ENCODE measurements at places on chromosomes 11 and 22. TPM values are rescaled to one million over a fixed set of nuclear protein-coding genes. Genes with fewer than 3 reads are reported as not detected.

INS gene
- not detected for total RNA-seq

PRR33 gene
- not detected for total RNA-seq

TRPC6 gene
- total RNA-seq = 48.4 TPM

KRTAP5-10 gene
- total RNA-seq = not detected

GRCh38 chr11:2885017-2885677 lies 428 bp downstream of the CDKN1C start:
- ATAC-seq = peak; percentile 36

DNA sequence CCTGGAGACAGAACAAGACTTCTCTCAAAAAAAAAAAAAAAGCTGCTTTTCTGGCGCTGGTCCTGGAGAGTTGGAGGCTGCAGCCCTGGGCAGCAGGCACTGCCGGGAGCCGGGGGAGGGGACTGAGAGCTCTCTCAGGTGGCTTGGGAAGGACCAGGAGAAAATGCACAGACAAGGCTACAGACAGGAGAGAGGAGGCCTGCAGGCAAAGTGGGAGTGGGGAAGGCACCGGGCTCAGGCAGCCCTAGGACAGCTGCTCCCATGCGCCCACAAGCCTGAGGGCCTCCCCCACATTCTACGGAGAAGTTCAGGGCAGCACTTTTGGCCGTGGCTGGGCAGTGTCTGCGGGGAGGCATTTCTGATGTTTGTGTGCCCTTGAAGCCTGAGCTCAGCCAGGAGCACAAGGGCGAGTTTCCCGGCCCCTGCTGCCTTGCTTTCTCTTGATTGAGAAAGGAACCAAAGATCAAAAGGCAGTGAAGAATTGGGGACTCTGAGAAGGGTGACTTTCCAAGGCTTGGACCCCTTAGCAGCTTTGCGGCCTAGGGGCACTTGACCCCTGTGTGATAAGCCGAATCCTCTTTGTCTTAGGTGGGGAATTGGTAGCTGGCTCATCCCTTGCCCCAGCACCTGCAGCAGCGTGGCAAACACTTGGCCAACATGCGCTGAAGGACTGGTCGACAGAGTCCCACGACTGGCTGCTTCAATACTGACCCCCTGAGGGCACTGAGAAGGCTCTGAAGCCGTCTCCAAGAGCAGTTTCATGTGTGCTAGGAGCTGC lies 35.3 kb downstream of the PPM1F start:
- peak; percentile 45 for ATAC-seq

DNA sequence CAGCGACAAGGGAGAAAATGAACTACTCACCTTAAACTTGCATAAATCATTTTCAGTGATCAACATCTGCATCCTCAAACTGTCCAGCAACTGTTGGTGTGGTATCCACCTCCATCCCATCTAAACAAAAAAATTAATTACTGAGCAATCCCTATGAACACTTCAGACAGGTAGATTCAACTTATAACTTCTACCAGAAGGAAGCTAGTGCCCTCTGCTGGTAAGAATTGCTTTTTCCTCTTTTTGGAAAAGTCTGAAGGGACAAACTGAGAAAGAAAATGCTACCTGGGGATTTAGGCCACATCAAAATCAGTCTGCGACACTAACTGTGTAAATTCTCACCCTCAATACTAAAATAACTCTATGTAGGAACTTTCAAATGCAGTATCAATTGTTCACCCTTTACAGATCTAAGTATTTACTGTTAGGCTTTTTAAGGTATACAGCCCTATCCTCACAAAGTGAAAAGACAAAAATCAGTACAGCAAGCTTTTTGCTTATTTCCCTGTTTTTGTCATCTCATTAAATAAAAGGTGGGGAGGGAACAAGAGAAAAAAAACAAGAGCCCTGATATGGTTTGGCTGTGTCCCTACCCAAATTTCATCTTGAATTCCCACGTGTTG lies 17.9 kb downstream of the CLNS1A start:
- ATAC-seq = no peak

DNA sequence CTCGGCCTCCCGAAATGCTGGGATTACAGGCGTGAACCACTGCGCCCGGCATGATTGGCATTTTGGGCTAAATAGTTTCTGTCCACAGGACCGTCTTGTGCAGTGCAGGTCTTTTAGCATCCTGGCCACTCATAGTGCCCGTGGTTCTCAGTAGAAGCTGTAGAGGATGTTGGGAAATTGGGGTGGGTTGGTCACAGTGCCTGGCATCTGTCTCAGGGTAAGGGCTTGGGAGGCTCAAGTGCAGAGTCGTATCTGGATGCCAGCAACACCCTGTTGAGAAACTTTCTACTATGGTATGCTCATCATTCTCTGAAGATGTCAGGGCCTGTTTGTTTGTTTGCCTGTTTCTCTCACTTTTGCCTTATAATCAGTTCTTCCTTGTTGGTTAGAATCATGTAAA lies 21.9 kb downstream of the UBE2L3 start:
- ATAC-seq = no peak

DNA sequence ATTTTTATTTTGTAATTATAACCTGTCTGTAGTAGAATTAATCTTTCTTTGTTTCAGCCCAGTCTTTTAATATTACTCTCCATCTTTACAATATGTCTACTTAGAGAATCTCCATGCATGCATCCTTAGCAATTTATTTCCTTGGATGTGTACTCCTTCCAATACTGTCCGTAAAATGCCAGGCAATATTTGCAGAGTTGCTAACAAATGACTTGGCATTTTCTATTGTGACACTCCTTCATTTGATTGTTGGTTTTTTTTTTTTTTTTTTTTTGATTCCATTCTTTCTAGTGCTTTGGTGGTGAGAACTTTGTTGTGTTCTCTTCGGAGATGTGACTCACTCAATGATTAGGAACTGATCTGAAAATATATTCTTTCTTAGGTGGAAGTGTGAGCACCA lies 220.3 kb downstream of the CNTN5 start:
- ATAC-seq = no peak

- no peak for ATAC-seq
Observed at GRCh38 chr11:36763187-36763586, 165.2 kb upstream of the RAG2 start.

DNA sequence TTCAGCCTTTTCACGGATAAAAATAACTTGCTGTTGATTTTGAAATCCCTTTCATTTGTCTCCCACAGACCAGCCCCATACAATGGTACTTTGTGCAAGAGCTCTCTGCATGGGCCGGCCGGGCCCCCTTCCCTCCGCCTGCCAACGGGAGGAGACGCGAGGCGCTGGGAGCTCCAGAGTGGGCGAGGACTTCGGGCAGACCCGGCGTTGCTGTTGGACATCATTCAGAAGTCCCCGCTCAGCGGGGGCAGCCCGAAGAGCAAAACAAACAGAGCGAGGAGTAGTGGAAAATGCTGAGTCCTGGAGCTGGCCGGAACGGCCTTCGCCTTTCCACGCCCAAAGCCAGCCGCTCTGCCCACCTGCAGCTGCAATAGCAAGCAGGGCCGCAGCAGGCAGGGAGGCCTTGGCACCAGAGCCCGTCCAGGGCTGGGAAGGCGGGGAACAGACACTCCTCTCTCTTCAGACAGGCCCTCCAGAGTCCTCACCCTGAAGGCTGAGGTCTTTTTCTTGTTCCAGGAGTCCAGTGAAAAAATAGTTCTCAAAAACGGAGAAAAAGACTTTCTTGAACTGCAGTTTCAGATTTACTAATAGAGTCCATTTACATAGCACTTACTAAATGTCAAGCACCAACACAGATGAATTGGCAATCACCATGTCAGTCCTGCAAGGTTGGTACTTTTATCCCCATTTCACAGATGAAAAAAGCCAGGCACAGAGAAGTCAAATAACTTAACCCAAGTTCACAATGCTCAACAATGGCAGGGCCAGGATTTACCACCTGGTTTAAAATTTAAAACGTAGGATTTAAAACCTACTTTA lies 135.5 kb downstream of the ETS1 start:
- ATAC-seq = peak; percentile 49

DNA sequence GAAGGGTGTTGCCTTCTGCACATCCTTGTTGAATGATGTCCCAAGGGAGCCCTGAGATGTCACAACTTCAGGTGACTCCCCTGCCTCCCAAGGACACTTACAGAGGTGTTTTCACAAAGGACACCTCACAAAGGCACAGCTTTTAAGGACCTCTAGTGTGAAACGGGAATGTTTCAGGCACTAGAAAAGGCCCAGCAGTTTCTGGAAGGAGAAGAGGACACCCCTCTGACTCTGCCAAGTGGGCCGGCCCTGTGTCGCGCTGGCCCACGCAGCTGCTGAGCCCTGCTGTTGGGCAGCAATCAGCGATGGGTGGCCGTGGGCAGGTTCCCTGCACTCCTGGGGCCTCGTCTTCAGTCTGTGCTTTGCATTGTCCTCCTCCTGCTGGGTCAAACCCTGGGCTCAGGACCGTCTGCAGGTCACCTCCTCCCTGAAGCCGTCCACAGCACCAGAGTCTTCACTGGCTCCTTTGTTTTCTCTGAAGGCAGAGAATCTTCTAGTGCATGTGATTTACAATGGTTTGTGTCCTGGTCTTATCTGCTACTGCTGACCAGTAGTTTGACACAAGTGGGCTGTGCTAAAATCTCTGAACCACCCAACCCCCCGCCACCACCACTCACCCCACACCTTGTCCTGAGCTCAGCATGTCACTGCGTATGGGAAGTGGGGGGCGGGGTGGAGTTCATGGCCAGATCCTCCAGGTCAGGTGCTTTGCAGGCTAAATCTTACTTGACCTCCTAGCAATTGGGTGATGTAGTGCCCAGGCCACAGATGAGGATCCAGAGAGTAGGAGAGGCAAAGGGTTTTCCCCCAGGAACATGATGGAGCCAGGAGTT lies 3.2 kb downstream of the LINC01488 start:
- no peak for ATAC-seq

All from gastroesophageal sphincter (tissue), 4 donors.